ENCODE measurements at places on chromosomes 3 and 15.
A peak's percentile ranks its signal among the peaks of the same experiment; 100 is the strongest.

DNA sequence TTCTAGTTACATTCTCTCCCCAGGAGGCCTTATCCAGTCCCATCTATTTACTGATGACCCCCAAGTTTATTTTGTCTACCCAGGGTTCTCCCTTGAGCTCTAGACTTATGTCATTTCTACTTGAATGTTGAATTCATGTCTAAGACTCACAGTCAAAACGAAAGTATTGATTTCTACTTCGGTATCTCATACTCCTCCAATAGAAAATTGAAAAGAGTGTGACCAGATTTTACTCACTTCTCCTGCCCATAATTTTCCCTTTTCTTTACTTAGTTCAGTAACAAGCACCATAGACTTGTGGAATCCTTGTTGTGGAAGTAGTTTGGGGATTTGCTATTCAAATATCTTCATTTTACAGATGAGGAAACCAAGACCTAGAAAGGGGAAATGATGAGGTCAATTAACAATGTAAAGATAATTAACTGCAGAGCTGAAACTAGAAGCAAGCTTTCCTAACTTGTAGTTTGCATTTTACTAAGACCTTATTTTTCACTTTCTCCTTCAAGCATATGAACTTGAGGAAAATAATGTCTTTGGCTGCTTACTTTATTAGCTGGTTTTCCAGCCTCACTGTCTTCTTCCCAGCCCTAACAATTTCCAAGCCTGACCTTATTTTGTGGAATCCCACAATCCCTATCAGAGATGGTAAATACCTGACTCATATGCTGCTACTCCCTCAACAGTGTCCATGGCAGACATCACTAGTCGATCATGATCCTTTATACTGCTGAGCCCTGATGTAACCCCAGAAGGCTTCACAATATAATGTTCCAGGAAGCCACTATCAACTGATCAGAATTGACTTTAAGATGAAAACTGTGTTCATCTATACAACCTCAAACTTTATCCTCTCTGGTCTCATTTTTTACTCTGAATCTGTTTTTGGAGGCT, 123.9 kb upstream of the AGBL1 start:
- no peak for DNase-seq

- DNase-seq: no peak
Measured at GRCh38 chr3:33537133-33537532, 96.9 kb upstream of the UBP1 start.

DNA sequence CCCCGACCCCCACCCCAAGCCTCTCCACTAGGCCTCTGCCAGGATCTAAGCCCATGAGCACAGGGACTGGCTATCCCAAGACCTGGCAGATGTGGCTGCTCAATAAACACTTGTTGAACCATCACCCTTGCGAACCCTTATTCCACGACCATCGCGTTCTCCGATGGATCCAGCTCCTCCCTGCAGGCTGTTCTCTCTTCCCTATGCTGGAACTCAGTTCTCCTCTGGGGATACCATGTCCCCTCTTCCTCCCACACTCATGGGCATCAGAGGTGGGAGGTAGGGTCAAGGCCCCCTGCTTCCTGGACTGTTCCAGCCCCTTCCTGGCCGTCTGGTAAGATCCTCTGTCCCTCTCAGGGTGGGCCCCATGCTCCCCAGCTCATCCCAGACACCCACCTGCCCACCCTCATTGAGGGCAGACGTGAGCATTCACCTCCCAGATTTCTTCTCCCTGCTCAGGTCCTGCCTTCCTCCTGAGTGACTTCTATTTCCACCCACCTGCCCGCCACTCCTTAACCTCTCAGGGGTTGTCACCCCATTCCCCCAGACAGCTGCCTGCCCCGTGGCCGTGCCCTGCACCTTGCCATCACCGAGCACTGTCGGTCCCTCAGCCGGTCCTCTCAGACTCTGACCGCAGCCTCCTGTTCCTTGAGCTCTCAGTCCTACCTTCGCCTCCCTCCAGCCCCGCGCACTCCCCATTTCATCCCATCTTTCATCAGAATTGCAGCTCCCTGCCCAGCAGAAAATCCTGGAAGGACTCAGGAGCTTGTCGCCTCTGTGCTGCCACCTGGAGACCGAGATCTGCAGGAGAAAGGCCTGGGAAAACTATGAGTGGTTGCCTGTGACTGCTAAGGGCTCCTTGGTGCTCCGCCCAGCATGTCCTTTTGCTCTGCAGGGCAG, 42.0 kb downstream of the PML start:
- peak; percentile 55 for DNase-seq

DNA sequence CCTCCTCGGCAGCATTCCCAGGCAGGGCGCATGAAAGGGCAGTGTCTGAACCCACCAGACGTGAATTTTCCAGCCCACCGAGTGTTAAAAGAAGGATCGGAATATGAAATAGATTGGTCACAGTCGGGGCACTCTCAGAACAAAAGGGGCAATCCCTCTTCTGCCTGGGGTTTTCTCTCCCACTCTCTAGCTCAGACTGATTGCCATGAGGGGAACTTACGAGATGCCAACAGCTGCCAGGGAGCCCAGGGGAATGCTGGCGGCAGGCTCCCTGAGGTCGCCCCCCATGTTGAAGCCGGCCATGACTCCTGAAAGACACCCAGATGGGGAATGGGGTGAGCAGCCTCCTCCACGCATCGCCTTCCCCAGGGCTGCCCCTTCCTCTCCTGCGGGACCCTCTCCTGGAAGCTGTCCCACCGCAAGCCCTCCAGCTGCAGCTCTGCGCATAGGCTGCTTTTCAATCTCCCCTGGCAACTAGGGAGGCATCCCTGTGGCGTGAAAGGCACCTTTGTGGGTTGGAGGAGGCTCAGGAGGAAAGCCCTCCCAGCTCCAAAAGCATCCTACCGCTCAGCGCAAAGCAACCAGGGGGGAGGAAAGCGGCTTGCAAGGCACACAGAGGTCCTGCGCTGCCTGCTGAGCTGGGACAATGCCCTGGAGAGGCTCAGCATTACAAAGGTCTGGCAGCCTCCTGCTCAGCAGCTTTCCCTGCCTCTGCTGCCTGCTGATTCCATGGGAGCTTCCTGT, 64.8 kb upstream of the HEG1 start:
- no peak for DNase-seq

DNA sequence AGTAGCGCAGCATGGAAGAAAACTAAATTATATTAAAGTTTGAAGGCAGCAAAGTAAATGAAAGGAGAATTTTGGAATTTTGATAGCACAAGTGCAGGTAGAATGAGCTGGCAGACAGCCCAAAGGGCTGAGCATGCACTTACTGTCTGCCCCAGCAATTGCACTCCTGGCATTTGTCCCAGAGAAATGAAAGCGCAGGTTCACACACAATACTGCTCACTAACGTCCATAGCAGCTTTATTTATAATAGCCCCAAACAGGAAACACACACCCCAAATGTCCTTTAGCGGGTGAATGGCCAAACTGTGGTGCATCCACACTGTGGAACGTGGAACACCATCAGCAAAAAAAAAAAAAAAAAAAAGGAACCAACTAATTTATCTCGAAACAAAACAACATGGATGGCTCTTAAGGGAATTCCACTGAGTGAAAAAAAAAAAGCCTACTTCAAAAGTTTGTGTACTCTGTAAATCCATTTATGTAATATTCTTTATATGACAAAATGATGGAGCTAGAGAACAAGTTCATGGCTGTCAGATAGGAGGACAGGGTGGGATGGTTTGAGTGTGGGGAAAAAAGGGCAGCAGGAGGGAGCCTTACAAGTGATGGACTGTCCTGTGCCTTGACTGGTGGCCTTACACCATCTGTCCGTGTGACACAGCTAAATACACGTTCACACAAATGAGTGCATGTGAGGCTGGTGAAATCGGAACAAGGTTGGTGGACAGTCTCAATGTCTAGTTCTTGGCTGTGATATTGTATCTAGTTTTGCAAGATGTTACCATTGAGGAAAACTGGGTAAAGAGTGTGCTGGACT, 6.0 kb upstream of the TM2D3 start:
- no peak for DNase-seq

- no peak for DNase-seq
Measured at GRCh38 chr15:70714015-70714414, 49.3 kb downstream of the UACA start.

GRCh38 chr3:125221831-125222230, 9.3 kb upstream of the SLC12A8 start:
- DNase-seq: no peak

- DNase-seq: no peak
Measured at GRCh38 chr3:187025254-187025655, 94.9 kb downstream of the ST6GAL1 start.

Data from RWPE1 (cell line).